ENCODE measurements at places on chromosomes 6 and 20.

- no peak for DNase-seq
Observed at GRCh38 chr20:54633374-54634355, 158.3 kb downstream of the DOK5 start.

GRCh38 chr6:167573461-167574215, 248.8 kb downstream of the TTLL2 start:
- peak; percentile 77 for DNase-seq

- DNase-seq, result no peak
Observed at GRCh38 chr6:98578016-98578415, 256.4 kb upstream of the POU3F2 start.

DNA sequence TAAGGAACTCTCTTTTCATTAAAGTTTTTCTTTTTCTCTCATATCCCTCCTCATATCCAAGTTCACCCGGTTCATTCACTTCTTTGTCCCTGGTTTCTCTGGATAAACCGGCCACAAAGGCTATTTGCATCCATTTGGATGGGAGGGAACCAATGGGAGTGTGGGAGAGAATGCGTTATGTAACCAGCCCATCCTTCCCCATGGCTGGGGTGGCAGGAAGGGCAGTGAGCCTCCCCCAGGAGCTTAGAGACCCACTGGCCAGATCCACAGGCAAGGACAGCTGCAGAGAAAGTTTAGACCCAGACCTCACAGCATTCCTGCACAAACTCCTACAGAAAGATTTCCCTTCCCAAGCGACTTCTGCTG, 10.7 kb downstream of the CASS4 start:
- DNase-seq, result no peak

GRCh38 chr6:124924333-124924759, 37.9 kb upstream of the RNF217 start:
- DNase-seq, result no peak

GRCh38 chr6:148492654-148493290, 150.1 kb downstream of the SASH1 start:
- peak; percentile 80 for DNase-seq

DNA sequence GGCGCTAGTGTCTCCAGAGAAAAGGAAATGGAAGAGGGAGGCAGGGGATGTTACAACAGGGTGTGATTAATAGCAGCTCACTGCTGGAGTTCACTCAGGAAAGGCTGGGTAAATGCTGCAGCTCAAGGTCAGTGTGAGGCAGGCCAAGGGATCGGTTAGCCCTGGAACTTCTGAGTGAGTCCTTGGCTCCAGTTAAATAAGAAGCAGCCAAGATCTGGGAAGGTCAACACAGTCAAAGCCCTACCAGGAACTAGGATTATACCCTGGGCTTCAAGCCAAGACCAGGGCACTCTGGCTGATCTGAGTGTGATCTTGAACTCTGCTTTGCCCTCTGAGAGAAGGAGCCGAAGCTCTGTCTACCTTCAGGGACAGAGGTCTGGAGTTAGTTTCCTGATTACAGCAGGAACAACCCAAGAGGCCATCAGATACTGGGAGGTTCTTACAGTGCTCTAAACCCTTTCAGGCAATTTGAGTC, 44.3 kb downstream of the TPD52L1 start:
- no peak for DNase-seq

- no peak for DNase-seq
Observed at GRCh38 chr6:109229536-109229935, 134.2 kb downstream of the CEP57L1 start.

- no peak for DNase-seq
Observed at GRCh38 chr20:37328149-37328945, 17.6 kb upstream of the SRC start.

- DNase-seq, result no peak
Observed at GRCh38 chr6:48766349-48766748, 655.4 kb upstream of the PTCHD4 start.

DNA sequence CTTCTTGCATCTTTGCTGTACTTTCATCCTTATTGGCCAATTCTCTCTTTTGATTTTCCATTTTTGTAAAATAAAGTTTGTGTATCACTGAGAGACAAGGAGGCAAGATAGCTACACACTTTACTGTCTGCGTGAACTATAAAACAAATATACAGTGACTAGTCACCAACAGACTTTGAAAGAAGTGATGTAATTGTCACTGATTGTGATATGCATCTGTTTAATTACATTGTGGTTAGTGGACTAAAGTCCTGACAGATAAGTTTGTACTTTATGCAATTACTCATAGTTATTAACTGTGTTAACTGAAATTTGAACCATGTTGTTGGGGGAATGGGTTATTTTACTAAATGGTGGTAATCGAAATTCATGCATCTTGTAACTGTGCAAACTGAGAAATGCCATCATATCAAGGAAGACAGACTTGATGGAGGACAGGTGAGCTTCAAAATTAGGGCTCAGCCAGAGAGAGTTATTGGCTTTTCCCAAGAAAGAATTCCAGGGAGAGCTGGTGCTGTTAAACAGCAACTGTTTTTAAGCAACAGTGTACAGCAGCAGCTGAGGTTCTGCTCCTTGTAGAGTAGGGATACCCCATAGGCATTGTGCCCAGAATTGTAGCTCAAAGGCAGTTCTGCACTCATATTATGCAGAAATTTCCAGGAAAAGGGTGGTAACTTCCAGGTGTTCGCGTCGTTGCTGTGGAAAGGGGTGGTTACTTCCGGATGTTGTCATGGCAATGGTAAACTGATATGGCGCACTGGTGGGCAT, 62.9 kb downstream of the EFHC1 start:
- peak; percentile 79 for DNase-seq

DNA sequence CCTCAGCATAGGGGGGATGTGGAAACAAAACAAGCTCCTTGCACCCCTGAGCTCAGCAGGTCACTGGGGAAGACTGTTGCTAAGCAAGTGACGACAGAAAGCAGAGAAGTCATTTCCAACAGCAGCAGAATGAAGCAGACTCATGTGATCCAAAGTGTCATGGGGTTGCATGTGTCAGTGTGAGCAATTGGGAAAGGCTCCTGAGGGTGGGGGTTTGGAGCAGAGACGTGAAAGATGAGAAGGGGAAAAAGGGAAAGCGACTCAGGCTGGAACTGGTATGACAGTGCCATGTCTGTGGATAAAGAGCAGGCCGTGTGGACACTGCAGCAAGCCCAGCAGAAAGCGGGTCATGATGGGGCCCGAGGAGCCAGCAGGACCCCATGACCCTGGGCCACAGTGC, 363.9 kb downstream of the PREX1 start:
- DNase-seq, result no peak

- DNase-seq, result no peak
Observed at GRCh38 chr20:51661609-51662178, 106.5 kb downstream of the ATP9A start.

DNA sequence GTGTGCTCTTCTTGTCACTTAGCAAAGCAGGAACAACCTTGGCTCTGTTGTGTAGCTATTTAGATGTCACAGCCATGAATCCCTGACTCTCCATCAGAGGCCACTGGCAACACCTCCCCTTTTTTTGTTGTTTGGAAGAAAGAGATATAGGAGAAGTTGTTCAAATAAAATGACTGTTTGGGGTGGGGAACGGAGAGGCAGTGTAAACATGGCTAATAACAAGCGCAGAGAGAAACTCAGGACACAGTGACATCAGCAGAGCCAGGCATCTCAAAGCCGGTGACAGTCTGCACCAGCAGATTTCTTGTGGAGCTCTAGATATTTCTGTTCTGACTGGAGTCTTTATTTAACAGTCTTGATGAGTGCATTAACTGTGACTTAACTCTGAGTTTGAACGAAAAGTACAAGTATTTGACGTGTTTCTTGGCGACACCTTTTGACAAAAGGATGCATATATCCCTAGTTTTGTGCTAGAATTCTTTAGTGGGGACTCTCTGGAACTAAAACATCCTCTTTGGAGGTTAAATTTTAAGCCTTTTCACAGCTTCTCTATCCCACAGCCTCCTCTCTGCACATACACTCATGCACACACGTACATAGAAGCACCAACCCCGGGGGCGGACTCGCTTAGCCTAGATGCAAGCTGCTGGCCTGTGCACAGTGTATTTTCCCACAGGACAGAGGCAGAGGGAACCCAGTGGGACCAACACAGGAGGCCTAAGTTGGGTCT, 53.8 kb downstream of the ADAT2 start:
- DNase-seq, result no peak

GRCh38 chr20:50415516-50416268, 94.5 kb upstream of the PTPN1 start:
- peak; percentile 99 for DNase-seq

DNA sequence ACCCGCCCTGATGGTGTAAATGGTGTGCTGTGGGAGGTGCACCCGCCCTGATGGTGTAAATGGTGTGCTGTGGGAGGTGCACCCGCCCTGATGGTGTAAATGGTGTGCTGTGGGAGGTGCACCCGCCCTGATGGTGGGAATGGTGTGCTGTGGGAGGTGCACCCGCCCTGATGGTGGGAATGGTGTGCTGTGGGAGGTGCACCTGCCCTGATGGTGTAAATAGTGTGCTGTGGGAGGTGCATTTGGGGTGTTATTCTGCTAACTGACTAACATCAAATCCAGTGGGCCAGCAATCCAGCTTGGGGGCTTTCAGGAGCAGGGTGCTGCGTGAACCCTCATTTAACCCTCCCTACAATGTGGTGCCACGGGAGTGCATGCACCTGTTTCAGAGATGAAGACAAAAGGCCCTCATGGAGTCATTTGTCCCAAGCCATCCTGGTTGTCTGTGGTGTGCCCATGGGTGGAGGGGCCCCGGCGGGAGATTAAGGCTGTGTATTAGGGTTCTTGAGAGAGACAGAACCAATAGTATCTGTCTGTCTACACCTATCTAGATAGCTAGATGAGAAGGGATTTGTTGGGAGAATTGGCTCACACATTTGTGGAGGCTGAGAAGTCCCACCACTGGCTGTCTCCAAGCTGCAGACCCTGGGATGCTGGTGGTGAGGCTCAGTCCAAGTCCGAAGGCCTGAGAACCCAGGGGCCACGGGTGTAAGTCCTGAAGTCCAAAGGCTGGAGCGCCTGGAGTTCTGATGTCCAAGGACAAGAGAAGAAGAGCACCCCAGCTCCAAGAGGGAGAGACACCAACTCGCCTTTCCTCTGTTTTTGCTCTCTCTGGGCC, 39.2 kb downstream of the TMEM242 start:
- no peak for DNase-seq

GRCh38 chr6:158060455-158061360, 79.0 kb downstream of the SYNJ2 start:
- no peak for DNase-seq

GRCh38 chr6:7805078-7805849, 79.4 kb downstream of the BMP6 start:
- DNase-seq, result no peak

DNA sequence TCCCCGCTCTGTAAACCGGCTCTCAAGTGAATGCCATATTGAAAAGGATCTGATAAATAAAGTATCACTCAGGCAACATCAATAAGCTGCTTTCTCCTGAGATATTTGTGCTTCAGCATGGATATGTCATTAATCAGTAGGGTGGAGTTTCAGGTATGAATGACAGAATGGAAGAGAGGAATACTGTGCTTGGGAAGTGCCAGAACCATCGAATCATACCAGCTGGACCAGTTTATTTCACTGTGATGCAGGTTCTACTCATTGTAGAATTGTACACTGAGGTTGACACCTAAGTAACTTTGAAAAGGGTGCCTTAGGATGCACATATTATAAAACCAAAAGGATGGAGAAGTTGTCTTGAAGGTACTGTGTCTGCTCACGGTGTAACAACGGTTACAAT, 17.9 kb upstream of the TBC1D7 start:
- no peak for DNase-seq

GRCh38 chr6:111870051-111870741, 3.1 kb downstream of the FYN start:
- no peak for DNase-seq

DNA sequence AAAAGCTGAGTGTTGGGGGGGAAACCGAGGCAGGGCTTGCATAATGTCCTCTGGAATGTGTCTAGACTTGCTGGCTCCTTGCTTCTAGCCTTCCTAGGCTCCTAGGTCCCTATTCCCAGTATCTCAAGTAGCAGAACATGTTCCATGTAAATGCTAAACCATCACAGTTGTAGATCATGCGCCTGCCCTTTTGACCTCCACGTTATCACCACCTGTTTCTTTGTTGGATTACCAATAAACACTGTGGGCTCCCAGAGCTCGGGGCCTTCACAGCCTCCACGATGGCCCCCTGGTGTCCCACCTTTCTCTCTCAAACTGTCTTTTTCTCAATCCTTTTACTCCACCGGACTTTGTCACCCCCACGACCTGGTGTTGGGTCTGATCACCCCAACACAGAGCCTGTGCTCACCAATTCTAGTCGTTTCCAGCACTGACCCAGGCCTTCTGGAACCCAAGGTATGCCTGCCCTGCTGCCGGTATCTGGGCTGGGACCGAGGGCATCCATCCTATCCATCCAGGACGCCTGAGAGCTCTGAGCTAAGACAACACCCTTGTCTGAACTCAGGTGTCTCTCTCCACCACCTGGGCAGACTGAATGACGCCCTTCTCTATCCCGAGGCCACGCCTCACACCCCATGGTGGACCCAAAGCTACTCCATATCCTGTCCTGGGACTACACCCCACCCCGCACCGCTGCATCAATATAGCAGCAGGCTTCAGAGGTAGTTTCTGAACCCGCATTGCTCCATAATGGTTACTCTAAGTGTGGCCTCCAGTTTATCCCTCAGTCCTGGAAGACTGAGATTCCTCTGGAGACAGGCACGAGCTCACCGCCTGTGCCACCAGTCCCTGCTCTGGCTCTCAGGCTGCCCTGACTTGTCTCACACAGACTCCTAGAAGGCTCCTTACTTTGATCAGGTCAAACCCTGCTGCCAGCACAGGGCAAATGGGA, 9.3 kb upstream of the PRR18 start:
- no peak for DNase-seq

DNA sequence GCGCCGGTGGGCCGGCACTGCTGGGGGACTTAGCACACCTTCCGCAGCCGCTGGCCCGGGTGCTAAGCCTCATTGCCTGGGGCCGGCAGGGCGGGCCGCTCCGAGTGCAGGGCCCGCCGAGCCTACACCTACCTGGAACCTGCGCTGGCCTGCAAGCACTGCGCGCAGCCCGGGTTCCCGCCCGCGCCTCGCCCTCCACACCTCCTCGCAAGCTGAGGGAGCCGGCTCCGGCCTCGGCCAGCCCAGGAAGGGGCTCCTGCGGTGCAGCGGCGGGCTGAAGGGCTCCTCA, 10.7 kb upstream of the MPC1 start:
- no peak for DNase-seq

GRCh38 chr6:90082847-90083246, 188.6 kb downstream of the GJA10 start:
- no peak for DNase-seq

GRCh38 chr20:47730744-47731143, 54.5 kb downstream of the SULF2 start:
- no peak for DNase-seq
